ENCODE measurements at places on chromosomes 4 and X.

GRCh38 chrX:130778773-130779172 is 124.2 kb downstream of the ENOX2 start:
- DNase-seq = no peak

- peak; percentile 52 for DNase-seq
Observed at GRCh38 chrX:97398030-97398551, 514.4 kb downstream of the RPA4 start.

GRCh38 chr4:150297861-150298474 is 219.7 kb downstream of the DCLK2 start:
- DNase-seq = peak; percentile 72

DNA sequence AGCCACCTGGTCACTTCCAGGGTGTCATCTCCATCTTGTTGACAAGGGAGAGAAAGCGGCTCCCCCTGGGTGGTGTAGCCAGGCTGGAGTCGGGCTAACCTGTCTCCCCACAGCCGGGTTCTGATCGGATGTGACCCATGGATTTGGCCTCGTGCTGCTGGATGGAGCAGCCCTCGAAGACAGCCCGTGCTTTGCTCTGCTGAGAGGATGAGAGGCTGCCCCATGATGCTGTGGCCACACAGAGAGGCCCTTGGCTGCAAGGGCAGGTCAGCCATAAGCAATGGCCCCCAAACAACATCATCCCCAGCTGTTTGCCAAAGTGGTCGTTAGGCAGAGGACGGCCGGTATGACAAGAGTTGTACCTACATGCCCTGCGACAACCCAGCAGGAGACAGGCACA is 106.6 kb downstream of the HMX1 start:
- no peak for DNase-seq

DNA sequence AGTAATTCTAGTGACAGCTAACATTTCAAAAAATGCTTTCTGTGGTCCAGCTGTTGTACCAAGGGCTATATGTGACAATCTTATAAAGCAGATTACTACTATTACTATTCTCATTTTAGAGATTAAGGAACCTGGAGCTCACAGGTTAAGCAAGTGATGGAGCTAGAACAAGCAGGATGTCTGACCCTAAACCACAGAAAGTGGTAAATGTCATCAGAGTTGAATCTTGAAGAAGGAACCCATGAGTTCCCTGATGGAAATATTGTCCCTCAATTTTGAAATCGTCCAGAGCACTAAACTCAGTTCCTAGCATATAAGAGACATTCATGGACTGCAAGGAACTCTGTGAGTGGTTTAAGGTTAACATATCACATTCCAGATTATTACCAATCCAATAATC is 214.0 kb downstream of the APBB2 start:
- no peak for DNase-seq

DNA sequence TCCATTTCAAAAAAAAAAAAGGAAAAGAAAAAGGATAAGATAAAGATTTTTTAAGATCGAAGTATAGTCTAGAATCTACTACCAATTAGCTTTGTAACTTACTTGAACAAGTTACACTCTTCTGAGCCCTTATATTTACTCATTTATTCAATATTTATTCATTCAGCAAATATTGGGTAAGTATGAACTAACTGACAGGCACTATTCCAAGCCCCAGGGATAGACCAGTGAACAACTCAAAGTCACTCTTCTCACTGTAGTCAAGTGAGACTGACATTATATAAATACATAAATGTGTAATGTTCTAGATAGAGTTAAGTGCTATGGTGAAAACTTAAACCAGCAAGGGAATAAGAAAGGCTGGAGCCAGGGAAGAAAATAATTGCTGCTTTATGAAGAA is 131.6 kb downstream of the ARHGAP24 start:
- no peak for DNase-seq

DNA sequence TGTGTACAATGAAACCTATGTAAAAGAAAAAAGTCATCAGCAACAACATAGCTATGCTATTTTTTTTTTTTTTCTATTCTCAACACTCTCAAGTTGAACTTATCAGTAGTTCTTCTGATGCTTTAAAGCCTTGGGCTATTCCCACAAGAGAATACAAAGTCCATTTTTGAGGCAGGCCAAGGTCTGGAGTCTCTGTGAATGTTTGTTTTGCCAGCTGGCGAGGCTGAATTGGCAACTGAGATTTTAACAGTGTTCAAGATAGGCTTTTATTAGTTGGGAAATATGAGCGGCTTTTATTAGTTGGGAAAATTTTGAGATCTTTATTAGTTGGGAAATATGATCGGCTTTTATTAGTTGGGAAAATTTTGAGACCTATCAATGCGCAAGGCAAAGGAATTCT is 336.6 kb downstream of the SLITRK2 start:
- DNase-seq = no peak

DNA sequence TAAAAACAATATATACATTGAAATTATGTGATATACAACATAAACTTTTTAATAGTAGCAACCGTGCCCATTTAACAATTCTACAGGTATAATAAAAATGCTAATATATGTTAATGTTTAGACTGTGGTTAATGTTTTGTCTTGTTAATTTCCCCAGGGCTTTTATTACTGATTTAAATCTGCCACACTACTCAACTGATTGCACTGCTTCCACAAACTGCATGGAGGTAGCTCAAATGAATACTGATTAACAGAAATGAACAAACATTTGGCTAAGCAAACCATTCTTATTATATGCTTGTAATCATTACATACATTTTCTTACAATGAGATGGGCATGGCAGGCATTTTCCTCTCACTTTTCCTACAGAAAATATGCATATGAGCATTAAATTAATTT is 275.9 kb downstream of the GPC3 start:
- DNase-seq = no peak

DNA sequence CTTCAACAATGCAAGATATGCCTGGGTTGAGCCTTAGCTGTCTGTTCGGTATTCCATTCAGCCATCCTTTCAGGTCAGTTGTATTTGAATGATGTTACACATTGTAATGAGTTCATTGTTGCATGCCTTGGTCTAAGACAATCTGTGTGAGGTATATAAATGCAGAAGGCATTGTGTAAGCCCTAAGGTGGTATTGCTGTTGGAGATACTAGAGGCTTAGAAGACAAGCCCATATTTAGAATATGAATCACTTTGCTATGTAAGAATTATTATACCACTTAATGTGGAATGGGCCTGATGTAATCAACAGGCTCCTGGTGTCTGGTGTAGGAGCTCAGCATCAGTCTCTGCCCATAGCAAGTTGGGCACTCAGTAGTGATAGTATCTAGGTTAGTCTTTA is 473.4 kb upstream of the GNPDA2 start:
- DNase-seq = no peak

GRCh38 chr4:8932884-8933283 is 61.2 kb upstream of the HMX1 start:
- DNase-seq = no peak

DNA sequence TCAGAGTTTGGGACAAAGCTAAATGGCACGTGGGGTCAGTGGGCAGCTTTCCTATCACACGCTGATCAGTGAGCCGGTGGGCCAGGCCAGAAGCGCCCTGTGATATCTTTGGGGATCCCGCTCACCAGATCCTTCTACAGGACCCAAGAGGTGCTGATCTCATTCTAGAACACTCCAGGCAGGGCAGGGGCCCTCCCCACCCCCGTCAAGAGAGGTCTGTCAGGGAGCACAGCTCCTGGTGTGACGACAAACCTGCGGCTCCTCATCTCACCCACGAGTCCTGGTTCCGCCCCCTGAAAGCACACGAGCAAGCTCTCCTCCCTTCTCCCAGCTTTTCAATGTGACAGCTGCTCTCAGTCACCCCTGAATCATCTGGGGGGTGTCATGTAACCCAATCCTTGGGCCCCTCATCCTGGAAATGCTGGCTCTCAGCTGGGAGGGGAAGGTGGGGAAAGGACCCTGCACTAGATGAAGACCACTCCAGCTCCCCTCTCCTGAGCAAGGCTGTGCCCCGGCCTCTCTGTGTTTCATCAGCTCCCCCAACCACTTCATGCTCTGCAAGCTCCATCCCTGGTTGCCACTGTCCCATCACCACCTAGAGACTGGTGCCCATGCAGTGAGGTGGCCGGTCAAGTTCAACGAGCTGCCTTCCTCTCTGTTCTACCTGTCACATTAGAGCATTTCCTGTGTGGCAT is 4.6 kb downstream of the HCFC1 start:
- no peak for DNase-seq

- no peak for DNase-seq
Observed at GRCh38 chr4:63693321-63693720, 715.9 kb downstream of the TECRL start.

DNA sequence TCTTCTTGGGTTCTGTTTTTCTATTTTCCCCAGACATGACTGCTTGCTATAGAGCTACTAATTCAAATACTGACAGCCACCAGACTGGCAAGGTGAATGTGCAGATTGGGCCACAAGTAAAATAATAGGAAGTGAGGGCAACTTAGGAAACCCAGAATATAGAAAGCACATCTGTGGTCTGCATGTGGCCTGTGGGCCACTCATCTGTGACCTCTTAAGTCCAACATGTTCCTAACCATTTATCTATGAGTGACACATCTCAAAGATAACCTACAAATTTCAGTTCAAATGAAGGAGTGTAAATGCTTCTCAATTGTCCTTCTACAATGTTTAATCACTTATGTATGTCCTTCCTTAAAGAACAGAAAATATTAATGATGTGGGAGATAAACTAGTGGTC is 128.9 kb downstream of the REELD1 start:
- no peak for DNase-seq

GRCh38 chrX:123851079-123851478 is 8.8 kb upstream of the XIAP start:
- no peak for DNase-seq

- no peak for DNase-seq
Observed at GRCh38 chrX:11899091-11899490, 141.1 kb downstream of the MSL3 start.

GRCh38 chr4:140603286-140603685 is 34.5 kb upstream of the UCP1 start:
- DNase-seq = no peak

DNA sequence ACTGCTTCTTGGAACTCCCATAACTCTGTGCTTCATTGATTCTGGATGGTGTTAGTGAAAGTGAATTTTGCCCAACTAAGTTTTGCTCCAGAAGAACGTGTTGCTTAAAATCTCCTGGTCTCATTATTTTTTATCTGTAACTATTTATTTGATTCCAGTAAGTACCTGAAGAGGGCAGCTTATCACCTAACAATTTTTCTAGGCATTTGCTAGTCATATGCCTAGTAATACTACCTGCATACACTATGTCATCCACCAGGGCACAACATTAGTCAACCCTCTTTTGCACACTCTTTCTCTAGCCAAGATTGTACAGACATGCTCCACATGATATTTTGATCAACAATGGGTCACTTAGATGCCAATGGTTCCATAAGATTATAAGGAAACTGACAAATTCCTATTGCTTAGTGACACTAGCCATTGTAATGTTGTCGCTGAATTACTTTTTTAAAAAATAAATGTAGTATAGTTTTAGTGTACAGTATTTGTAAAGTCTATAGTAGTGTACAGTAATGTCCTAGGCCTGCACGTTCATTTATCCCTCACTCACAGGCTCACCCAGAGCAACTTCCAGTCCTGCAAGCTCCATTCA is 499.9 kb upstream of the AADAT start:
- DNase-seq = peak; percentile 2

- DNase-seq = peak; percentile 79
Observed at GRCh38 chr4:55733932-55734331, 85.7 kb upstream of the EXOC1L start.

DNA sequence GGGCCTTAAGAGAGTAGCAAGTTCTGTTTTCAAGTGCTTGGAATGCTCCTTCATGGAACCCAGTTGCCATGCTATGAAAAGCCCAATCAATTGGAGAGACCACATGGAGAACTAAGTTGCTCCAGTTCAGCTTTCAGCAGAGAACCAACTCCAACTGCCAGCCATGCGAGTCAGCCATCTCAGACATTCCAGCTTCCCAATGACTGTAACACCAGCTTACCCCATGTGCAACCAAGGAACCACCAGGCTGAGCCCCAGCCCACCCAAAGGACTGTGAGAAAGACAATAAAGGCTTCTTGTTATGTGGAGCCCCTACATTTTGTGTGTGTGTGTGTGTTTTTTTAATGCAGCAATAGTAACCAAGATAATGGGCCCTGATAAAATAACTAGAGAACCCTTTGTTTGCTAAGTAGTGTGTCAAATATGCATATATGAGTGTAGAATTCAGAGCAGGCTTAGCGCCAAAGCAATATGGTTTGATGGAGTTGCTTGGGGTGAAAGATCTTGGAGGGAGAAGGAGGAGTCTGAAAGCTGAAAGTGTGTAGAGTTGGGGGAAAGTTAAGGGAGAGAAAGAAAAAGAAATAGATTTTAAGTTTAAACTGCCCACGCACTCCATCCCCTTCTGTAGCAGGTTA is 35.0 kb upstream of the CCKAR start:
- DNase-seq = no peak

GRCh38 chr4:150852216-150852615 is 162.9 kb downstream of the LRBA start:
- DNase-seq = peak; percentile 7

DNA sequence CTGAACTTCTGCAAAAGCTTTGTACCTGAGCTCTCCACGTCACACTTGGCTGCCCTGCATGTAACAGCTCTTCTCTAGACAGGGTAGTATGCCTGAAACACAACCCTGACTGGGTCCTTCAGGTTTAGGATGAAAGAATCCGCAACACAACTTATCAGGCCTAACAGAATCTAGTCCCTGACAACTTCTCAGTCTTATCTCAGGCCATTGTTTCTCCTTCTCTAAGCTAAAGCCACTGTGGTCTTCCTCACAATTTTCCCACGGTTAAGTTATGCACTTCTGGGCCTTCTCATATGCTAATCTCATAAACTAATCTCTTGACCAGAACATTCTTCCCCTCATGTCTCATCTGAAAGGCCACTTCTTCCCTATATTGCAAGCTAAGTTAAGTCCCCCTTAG is 10.8 kb upstream of the TMPRSS11B start:
- no peak for DNase-seq

DNA sequence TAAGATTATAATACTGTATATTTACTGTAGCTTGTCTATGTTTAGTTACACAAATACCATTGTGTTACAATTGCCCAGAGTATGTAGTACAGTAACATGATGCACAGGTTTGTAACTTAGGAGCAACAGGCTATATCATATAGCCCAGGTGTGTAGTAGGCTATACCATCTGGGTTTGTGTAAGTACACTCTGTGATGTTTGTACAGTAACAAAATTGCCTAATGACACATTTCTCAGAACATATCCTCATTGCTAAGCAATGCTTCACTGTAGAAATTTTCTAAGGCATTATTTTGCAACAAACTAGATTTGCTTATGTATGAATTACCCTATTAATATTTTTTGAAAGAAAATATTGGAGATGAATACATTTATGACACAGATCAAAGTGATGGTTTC is 1390.9 kb downstream of the C4orf33 start:
- DNase-seq = no peak

GRCh38 chrX:70254909-70255308 is 5.1 kb downstream of the P2RY4 start:
- no peak for DNase-seq

GRCh38 chrX:92231391-92231790 is 452.2 kb downstream of the PCDH11X start:
- DNase-seq = no peak

- peak; percentile 88 for DNase-seq
Observed at GRCh38 chr4:4677556-4678522, 136.0 kb upstream of the STX18 start.

- no peak for DNase-seq
Observed at GRCh38 chr4:117156806-117157205, 71.4 kb upstream of the TRAM1L1 start.

- no peak for DNase-seq
Observed at GRCh38 chr4:186604124-186604807, 48.9 kb upstream of the MTNR1A start.

GRCh38 chrX:98350940-98351339 is 1467.2 kb downstream of the RPA4 start:
- DNase-seq = no peak

- peak; percentile 13 for DNase-seq
Observed at GRCh38 chr4:173332021-173332487, 2.1 kb downstream of the HMGB2 start.

Data from umbilical cord (tissue), 2 donors.